NCI-H1436 treated with DMSO at 0.1 percent for 48 hours (cell line): ENCODE measurements at places on chromosomes 13 and 19.
A peak's percentile ranks its signal among the peaks of the same experiment; 100 is the strongest.

DNA sequence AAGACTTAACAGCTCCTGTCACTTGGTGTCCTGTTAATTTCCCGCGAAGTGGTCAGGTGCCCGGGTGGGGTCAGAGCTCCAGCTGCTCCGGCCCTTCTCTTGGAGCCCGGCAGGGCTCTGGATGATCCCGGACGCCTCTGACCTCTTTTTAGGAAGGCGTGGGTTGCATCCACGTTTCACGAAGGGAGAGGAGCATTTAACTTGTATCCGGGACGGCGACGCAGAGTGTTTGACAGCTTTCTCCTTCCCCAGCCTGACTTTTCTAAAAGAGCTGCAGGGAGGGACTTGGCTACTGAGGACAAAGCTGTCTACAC, 656 bp downstream of the ZNF155 start:
- no peak for DNase-seq

- DNase-seq = no peak
Measured at GRCh38 chr19:6064336-6065073, 45.8 kb downstream of the RFX2 start.

GRCh38 chr19:41735071-41735600, 20.2 kb upstream of the CEACAM6 start:
- DNase-seq = no peak

DNA sequence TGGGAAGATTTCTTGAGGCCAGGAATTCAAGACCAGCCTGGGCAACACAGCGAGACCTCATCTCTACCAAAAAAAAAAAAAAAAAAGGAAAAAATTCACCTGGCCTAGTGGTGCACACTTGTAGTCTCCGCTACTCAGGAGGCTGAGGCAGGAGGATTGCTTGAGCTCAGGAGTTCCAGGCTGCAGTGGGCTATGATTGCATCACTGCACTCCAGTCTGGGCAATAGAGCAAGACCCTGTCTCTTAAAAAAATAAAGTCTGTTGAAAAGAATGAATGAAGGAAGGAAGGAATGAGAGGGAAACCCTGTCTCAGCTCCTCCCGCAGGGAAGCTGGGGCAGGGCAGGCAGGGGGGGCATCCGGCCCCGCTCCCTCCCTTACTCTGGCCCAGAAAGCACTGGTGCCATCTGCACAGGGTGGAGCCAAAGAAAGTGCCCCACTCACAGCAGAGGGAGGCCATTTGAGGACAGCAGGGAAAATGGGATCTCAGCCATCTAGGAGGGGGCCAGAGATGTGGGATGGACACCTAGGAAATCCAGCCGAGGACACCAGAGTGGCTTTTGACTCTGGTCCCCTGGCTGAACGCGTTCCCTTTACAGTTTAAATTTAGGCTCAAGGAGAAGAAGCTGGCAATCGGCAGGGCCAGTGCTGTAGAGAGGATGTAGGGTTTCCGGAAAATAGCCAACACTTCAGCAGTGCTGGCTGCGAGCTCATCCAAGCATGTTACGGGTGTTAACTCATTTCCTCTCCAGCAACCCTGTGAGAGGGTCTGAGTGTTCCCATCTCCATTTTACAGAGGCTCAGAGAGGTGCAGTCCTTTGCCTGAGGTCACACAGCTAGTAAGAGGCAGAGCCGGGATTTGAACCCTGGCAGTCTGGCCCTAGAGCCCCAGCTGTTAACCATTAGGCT, 3.6 kb upstream of the HPN start:
- no peak for DNase-seq

DNA sequence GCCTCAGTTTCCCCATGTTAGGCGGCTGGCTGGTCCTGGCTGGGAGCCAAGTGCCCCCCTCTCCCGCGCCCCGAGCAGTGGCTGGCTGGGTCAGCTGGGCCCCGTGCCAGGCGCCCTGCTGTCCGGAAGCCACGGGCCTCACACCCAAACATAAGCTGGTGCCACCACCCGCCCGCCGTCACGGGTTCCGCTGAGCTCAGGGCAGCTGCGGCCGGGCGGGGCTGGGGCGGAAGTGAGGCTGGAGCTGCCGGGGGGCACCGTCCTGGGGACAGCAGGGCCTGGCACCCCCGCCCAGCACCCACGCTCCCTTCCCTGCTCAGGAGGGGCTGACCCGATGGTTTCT, 19.3 kb downstream of the HCN2 start:
- DNase-seq = no peak

DNA sequence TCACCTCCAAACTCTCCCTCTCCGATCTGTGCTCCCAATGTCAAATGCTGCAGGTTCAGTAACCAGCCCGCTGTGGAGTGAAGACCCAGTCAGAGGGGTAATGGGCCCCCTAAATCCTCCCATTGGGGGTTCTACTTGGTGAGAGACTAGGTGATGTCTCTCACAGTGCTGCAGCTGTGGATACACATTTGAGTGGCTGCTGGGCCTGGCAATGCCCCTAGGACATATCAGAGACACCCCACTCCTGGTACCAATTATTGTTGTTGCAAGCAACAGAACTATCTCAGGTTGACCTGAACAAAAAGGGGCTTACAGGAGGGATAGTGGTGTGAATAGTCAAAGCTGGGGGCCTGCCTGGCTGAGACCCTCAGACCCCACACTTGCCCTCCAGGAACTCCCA, 4.6 kb downstream of the MATK start:
- no peak for DNase-seq

GRCh38 chr13:50998326-50998725, 88.7 kb downstream of the RNASEH2B start:
- no peak for DNase-seq

DNA sequence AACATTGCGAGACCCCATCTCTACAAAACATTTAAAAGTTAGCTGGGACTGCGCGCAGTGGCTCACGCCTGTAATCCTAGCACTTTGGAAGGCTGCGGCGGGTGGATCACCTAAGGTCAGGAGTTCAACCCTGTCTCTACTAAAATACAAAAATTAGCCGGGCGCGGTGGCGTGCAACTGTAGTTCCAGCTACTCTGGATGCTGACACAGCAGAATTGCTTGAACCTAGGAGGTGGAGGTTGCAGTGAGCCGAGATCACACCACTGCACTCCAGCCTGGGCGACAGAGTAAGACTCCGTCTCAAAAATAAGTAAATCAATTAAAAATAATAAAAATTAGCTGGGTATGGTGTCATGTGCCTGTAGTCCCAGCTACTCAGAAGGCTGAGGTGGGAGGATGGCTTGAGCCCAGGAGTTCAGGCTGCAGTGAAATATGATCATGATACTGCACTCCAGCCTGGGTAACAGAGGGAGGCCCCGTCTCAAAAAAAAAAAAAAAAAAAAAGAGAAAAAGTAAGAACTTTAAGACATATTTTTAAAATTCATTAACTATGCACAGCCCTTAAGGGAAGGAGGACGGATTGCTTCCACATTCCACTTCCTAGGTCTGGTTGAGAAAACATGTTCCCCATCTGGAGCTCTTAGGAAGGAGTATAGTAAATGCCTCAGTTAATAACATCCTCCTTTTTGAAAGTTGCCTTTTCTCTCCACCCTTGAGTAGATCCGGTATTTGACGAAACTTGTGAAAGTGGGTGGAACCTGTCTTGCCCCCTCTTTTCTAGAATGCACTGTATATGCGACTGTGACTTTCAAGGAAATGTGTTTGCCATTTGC, 26.1 kb downstream of the EXOC3L2 start:
- no peak for DNase-seq

GRCh38 chr13:98507282-98507797, 69.6 kb downstream of the STK24 start:
- DNase-seq = peak; percentile 19

DNA sequence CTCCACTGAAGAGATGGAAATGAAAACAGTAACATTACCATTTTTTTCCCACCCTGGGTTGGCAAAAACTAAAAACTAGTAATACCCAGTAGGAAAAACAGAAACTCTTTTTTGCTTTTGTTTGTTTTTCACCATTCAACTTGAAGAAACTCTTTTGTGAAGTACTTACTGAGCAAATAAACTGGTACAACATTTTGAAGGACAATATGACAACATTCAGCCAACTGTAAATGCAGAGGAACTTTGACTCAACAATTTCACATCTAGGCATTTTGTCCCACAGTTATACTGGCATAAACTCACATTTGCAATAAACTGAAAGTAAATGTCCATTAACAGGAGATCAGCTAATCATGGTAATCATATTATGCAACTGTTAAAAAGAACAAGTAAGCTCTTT, 152.5 kb downstream of the RNF17 start:
- no peak for DNase-seq

DNA sequence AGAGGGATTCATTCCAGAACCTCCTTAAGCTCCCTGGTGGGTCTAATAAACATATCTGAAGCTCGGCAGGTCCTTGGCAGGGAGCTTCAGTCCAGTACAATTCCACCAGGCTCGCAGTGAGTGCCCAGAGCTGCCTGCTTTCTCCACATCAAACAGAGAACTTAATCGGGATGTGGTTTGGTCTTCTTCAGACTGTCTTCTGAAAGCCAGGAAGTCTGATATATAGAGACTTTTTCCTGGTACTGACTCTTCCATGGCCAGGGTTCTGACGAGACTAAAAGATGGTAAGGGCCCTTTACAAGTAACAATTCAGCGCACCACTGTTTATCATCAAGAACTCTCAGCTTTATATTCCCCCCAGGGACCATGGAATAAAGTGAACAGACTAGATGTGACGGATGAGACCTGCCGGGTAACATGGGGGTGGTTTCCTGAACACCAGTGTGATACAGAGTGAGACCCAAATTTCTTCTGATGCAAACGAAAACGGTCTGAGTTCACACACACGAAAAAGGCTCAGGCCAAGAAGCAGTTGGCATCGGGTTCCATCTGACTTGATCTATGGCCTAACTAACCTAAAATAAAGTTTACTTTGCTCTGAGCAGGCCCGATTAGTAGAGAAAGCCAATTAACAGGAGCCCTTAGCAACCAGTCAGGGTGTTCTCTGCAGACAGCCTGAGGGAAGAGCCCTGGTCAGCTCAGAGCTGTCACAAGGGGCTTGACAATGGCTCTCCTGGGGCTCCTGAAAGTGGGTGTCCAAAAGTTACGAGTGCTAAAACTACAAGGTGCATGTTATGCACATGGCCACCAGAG, 29.0 kb downstream of the RANBP3 start:
- DNase-seq = no peak

DNA sequence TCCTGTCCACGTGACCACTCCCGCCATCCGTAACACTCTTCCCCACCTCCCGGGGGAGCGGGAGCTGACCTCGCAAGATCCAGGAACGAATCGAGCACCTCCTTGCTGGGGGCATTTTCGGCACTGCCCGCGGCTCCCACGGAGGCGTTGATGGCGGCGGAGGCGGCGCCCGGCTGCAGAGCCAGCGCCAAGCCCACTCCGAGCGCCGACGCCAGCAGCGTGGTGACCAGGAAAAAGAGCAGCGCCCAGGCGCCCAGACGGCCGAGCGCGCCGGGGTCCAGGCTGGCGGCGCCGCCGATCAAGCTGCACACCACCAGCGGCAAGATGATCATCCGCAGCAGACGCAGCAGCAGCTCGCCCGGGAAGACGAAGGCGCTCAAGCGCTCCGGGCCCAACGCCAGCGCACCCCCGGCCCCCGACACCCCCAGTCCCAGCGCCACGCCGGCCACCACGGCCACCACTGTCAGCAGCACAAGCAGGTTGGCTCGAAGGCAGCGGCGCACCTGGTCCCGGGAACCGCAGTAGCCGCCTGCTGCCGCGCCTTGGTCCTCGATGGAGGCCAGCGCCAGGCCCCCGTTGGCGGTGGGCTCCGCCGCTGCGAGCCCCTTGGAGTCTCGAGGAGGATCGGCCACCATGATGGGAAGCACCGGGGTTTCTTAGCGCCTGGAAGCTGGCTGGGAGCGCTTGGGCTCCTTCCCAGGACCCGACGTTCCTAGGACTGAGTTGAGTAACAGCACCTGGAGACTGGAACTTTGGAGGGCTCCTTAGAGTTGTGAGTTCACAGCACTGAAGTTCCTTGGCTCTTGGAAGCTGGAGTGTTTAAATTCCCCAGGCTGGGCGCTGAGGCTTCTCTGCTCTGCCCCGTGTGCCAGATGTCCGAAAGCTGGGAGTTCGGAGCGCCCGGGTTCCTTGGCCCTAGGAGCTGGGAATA, 798 bp downstream of the SLC1A5 start:
- DNase-seq = no peak

DNA sequence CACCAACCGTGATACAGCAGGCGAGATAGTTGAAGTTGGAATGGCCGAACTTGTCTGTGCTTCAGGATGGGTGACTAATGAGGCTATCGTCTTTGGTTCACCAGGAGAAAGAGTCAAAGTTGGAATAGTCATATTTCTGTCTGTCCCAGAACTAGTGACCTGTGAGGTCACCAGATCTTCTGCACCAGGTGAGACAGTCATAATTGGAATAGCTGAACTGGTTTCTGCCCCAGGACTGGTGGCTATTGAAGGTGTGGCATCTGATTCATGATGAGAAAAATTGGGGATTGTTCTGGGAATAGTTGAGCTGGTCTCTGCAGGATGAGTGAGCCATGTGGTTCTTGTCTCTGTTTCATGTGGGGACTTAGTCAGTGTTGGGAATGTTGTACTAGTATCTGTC, 71.6 kb downstream of the MUC16 start:
- no peak for DNase-seq

DNA sequence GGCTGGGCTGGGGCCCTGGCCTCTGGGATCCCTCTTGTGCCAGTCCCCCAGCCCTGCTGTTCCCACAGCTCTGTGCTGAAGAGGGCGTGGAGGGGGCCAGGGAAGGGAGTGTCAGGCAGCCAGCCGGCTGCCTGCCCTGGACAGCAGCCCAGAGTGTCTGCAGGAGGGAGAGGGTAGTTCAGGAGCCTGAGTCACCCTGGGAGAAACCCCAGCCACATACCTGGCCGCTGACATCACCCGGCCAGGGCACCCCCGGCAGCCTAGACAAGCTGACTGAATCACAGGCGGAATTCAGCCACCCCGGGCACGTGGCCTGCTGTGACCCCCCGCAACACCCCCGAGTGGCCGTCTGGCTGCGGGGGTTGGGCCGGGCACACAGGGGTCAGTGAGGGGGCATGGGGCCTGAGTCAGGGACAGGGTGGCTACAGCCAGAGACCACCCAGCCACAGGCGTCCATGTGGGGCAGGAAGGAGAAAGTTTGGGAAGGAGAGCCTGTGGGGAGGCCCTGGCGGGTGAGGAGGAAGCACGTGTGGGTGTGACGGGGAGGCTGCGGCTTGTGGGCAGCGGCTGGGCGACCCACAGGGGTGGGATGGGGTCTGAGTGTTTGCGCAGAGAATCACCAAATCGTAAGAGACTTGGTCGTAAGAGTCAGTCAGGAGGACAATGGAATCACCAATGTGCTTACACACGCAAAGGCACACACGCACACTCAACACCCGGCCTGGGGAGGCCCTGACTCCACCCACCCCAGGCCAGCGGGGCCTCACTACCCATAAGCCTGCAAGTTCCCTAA, 11.9 kb upstream of the FOSB start:
- no peak for DNase-seq

GRCh38 chr19:10780368-10780767, 55.6 kb downstream of the TMED1 start:
- no peak for DNase-seq

DNA sequence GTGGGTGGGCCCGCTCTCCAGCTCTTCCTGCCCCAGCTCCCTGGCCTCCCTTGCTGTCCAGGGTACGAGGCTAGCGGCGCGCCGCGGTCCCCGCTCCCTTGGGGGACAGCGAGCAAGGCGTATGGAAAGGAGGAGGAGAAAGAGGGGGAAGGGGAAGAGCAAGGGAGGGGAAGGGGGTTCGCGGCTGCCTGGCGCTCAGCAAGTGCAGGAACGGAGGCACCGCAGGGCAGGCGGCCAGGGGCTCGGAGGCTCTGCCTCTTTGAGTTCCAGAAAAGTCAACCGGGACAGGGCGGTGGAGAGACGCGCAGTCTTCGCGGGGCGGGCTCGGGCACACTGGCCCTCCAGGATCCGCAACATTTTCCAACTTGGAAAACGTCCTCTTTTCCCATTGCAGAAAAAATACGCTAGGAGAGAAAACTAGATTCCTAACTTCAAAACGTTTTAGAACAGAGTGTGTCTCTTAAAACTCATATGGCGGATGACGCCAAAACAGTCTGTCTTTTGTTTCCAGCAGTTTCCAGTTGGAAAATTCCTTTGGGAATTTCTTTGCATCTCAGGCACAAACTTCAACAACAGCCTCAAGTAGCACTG, 23.1 kb upstream of the TNFRSF19 start:
- DNase-seq = no peak
